ENCODE measurements at places on chromosomes 7 and 10. TPM values are rescaled to one million over a fixed set of nuclear protein-coding genes. Genes with fewer than 3 reads are reported as not detected.

Gene NRG3
- total RNA-seq: not detected

Gene NRCAM
- total RNA-seq: 105 TPM

Gene PRPS1L1
- not detected for total RNA-seq

Gene MAGI2
- 0.40 TPM for total RNA-seq

Gene ACTR3C
- 0.36 TPM for total RNA-seq

Gene TMEM229A
- not detected for total RNA-seq

Gene LBX1
- total RNA-seq: not detected

Gene CYP2C9
- total RNA-seq: not detected

Gene CDK14
- 0.23 TPM for total RNA-seq

Gene PARD3
- 64.0 TPM for total RNA-seq

Gene COMTD1
- total RNA-seq: 57.6 TPM

Gene NKX2-3
- total RNA-seq: 0.07 TPM

Gene FZD1
- total RNA-seq: 2.1 TPM

Gene AQP1
- total RNA-seq: 0.40 TPM

Gene DDC
- 0.75 TPM for total RNA-seq

Gene PWWP2B
- 16.9 TPM for total RNA-seq

Gene ZNF503
- 11.0 TPM for total RNA-seq

Gene SPDYE16
- total RNA-seq: not detected

Gene RASA4
- 2.5 TPM for total RNA-seq

Gene NEBL
- total RNA-seq: 8.5 TPM

Gene PNLIPRP3
- not detected for total RNA-seq

Gene NAT16
- total RNA-seq: 0.06 TPM

Gene PVRIG
- not detected for total RNA-seq

Gene CDC14C
- total RNA-seq: 0.05 TPM

Gene UNCX
- total RNA-seq: not detected

Gene TUBAL3
- 0.19 TPM for total RNA-seq

Gene ANXA7
- total RNA-seq: 109 TPM

Gene LIPK
- not detected for total RNA-seq

Gene KCNMA1
- 69.4 TPM for total RNA-seq

Gene ENO4
- 0.14 TPM for total RNA-seq

Gene C10orf62
- total RNA-seq: not detected

Gene AMPH
- total RNA-seq: not detected

Gene TLX1
- total RNA-seq: not detected

Gene LIPF
- not detected for total RNA-seq

Gene ITIH5
- 0.12 TPM for total RNA-seq

Gene RPEL1
- 0.09 TPM for total RNA-seq

Gene RET
- total RNA-seq: 0.83 TPM

Gene EFCAB10
- 2.7 TPM for total RNA-seq

Gene CYTH3
- total RNA-seq: 30.0 TPM

Gene STK31
- total RNA-seq: 0.80 TPM

Data from A549 treated with GW870086 at 1 μM for 4 hours (cell line).